Type B pancreatic cell (in vitro differentiated cells): ENCODE measurements at places on chromosomes 13 and 19. TPM values are rescaled to one million over a fixed set of nuclear protein-coding genes. Genes with fewer than 3 reads are reported as not detected.

TMEM272 gene
- 0.07 and 0.63 TPM in 2 replicates for total RNA-seq

MAST1 gene
- total RNA-seq = 1.9 and 3.5 TPM in 2 replicates

LRRC8E gene
- total RNA-seq = 4.3 and 7.4 TPM in 2 replicates

LRCH1 gene
- 17.4 and 23.0 TPM in 2 replicates for total RNA-seq

FAM216B gene
- 0.07 TPM in 1 of 2 replicates, not detected in the other for total RNA-seq

COX7A1 gene
- total RNA-seq = not detected in 2 replicates
